NCI-H1105 (cell line): ENCODE measurements at places on chromosomes 16 and 17.

DNA sequence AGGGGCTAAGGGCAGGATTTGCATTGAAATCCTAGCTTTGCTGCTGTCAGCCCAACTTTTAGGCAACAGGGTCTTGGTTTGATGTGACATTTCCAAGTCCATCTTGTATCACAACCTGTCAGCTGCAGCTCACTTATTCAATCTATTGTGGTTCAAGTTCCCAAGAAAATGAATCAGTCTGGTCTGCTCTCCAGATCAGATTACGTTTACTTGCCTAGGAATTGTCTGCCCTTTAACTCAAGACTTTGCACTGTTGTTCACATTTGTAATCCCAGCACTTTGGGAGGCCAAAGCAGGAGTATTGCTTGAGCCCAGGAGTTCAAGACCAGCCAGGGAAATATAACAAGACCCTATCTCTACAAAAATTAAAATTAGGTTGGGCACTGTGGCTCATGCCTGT lies 10.0 kb downstream of the STX4 start:
- DNase-seq = no peak

DNA sequence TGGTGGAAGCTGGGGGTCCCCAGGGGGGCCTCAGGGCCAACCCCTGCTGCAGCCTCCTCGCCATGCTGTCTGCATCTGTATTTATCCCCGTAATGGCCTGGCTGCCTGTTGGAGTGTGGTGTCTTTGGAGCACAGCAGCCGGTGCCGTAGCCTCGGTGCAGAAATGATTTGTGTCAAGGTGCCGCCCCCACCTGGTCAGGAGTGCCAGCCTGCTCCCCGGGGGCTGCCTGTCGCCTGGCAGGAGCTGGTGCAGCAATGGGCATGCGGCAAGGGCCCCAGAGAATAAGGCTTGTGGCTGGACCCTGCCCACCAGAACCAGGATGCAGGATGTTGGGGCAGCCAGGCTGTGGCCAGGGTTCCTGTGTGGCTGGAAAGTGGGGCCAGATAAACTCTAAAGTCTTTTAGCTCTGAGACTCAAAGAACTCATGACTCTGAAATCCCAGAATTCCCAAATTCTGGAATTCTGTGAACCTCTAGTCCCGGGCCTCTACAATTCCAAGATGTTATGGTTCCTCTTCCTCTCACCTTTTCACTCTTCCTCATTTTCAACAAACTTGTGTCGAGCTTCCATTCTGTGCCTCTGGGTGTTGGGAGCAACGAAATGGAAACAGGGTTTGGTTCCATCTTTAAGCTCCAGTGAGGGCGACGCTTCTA lies 5.9 kb downstream of the CPNE2 start:
- no peak for DNase-seq

GRCh38 chr16:79008036-79008868 lies 592.3 kb downstream of the MAF start:
- no peak for DNase-seq

GRCh38 chr17:71572343-71572742 lies 548.5 kb upstream of the SOX9 start:
- no peak for DNase-seq

- DNase-seq = no peak
These were observed 31.8 kb downstream of the SLC39A11 start for GRCh38 chr17:73060721-73061120.

- no peak for DNase-seq
These were observed 26.4 kb upstream of the SLC7A5 start for GRCh38 chr16:87895641-87896141.

- DNase-seq = no peak
These were observed 16.3 kb downstream of the SHISA9 start for GRCh38 chr16:12917653-12918052.

- DNase-seq = no peak
These were observed 49.2 kb downstream of the CRISPLD2 start for GRCh38 chr16:84868829-84869472.

GRCh38 chr17:41559548-41559947 lies 12.3 kb downstream of the KRT9 start:
- DNase-seq = no peak

DNA sequence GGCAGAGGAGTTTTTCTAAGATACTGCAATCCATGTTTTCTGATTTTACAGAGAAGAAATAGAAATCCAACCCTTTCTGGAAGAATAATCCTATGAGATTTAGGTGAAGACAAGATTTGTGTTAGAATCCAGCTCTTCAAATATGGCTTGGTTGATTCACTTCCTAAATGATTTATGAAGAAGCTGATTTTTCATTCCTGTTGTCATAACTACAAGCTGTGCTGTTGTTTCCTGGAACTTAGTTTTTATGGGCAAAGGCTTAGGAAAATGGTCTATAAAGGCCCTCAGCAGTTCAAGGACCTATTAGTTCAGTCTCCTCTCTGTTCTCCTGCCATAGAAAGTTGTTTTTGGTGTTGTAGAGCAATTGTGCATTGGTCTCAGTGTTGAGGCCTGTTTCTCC lies 174.2 kb upstream of the FAM20A start:
- no peak for DNase-seq

- DNase-seq = no peak
These were observed 155.3 kb downstream of the C16orf78 start for GRCh38 chr16:49528866-49529288.

DNA sequence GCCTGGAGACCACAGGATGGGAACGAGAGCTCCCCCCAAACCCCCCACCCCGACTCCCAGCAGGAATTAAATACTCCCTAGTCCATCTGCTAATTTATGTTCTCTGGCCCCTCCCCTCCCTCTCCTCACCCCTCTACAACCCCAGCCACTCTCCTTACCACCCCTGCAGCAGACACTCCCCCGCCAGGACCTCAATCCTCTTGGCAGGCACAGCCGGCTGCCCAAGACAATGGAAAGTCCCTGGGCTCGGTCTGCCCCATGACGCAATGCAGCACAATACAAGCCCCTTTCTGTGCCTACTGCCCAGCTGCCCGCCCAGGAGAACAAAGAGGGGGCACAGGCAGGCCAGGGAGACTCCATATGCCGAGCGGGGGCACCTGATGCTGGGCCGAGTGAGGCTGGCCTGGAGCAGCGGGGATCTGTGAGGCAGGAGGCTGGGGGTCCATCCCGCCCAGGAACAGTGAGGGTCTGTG lies 30.3 kb upstream of the CDC42EP4 start:
- DNase-seq = no peak

DNA sequence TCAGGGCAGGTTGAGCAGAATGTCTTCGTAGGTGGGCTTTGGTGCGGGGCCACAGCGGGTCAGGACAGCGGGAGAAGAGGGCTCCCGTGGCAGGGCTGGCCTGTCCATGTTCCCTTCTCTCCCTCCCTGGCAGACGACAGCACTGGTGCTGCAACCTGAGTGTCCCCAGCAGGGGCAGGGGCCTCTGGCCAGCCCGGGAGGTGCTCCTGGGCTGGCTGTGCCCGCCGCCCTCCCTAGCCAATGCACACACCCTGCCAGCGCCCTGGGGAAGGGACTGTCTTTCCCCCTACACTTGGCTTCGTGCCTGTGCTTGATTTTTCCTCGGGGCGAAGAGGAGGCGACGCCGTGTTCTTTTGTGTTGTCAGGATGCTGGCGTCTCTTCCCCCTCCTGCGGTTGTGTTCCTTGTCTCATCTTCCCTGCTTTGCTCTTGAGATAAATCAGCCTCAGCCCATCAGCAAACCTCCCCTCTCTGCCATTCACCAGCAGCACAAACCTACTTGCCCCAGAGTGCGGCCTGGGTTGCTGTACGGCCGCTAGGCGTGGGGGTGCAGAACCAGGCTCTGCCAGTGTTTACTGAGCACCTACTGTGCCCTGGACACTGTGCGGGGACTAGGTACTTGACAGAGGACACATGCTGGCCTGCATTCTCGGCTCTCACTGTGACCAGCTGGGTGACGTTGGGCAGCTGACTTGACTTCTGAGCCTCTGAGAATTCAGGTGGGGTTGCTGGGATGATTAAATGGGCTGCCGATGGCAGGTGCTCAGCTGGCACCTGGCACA lies 237.3 kb upstream of the CIBAR2 start:
- DNase-seq = peak; percentile 33

- DNase-seq = no peak
These were observed 154.1 kb upstream of the RPL38 start for GRCh38 chr17:74049167-74049966.
